ENCODE measurements at places on chromosomes 5 and 9.

DNA sequence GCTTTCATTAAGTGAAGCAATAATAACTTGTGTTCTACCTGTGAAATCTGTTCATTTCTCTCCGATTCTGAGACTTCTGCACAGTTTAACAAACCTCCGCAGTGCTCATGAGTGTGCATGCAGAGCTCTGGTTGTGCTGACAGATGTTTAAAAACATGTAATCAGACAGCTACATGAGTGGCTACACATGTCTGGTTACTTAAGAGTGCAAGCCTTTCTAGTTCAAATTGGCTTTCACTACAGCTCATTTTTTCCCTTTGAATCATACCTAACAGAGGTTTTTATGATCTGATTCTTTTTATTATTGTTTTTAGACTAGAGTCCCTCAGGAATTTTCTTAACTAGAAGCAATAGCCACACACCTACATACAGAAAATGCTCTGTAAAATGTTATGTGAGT lies 310.2 kb downstream of the ARRDC3 start:
- no peak for DNase-seq

DNA sequence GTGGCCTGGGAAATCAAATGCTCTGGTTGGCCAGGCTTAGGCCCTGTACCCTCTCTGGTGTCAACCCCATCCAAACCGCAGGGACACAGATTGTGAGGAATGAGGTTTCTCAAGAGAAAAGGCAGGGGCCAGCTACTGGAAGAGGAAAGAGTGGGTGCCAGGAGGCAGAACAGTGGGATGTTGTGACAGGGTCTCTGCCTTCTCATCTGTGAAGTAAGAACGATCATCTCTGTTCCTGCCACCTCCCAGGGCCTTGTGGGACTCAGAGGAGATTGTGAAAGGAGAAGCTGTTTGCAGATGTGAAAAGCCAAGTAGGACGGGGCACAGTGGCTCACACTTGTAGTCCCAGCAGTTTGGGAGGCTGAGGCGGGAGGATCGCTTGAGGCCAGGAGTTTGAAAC lies 22.8 kb upstream of the RPL26L1 start:
- DNase-seq: no peak

DNA sequence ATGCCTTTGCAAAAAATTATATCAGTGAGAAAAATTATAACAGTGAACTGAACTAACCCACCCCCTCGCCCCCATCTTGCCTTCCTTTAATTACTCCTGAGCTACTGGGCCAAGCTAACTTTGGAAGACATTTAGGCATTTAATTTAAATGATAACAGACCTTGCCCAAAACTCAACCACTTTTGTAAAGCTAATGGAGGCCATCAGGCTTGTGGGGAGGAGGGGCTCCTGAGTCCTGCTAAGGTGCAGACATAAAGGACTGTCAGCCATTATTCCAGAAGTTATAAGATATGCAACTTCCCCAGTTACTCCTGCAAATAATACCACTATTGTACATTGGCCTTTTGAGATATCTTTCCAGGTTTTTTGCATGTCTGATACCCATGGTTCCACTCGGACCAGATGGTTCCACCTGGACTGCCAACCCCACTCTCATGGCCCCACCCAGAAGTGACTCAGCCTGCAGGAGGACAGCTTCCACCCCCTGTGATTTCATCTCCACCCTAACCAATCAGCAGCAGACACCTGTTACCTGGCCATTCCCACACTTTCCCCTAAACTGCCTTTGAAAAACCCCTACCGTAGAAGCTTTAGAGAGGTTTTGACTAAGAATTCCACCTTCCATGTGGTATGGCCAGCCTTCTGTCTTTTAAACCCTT lies 805.4 kb upstream of the CDH6 start:
- DNase-seq: no peak

- DNase-seq: no peak
These were observed 76.6 kb upstream of the ADAMTS16 start for GRCh38 chr5:5063533-5063953.

DNA sequence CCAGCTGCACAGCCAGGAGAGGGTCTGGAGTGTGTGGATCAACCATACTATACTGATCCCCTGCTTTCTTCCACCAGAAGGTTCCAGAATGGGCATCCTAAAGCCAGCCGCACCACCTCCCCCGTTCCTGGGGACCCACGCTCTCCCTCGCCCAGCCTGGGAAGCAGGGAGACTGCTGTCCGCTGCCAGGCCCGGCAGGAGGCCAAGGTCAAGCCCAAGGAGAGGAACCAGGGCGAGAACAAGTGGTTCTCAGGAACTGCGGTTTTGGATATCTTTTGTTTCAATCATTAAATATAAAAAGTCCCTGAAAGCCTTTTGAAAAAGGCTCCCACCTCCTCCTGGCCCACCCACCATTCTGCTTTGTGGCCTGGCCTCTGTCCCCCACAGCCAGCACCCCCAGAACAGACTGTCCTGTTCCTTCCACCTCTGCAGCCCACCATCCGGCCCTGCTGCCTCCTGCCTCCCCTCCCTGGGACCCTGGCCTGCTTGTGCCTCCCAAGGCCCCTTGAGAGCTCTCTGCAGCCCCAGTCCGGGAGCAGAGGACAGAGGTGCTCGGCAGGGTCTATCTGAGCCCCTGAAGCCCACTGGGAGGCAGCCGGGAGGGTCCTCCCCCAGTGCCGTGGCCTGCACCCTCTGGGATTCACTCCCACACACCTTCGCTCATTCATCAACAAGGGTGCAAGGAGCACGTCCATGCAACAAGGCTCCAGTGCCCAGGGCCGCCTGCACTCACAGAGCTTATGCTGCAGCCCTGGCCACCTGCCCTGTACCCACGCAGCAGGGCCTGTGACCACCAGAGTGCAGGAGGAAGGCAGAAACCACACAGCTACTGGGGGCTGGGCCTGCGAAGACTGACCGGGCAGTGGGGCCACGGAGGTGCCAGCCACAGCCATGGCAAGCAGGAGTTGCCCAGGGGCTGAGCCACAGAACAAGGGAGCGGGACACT lies 614 bp upstream of the LCN6 start:
- DNase-seq: no peak

DNA sequence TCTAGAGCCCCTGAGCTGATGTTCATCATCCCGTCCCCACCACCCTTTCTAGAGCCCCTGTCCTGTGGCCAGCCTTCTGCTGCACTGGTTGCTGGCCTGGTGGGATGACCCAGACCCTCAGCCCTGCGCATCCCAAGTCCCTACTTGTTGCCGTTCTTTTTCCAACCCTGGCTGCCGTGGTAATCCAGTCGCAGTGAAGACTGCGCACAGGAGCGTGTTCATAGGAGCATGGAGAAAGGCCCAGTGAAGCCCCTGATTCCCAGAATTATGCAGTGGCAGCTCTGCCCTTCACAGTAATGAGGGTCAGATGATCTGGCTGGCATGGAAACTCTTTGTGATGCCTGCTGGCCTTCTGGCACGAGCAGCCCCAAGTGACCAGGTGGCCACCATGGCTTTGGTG lies 183.3 kb downstream of the CACNA1B start:
- DNase-seq: no peak

DNA sequence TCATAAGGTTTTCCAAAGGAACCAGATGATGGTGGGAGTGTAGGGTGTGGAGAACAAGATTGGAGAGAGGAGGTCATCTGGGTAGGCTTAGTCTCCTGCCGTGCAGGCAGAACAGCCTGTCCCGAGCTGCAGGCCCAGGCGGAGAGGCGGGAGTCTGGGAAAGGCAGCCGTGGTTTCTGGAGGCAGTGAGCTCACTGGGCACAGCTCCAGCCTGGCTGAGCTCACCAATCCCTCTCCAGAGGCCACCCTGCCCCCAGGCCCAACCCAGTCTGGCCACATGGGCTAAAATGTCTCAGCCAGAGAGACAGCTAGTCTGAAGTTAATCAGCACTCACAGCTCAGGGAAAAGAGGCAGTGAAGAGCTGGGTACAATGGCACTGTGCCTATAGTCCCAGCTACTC lies 12.3 kb downstream of the P4HA2 start:
- DNase-seq: no peak

DNA sequence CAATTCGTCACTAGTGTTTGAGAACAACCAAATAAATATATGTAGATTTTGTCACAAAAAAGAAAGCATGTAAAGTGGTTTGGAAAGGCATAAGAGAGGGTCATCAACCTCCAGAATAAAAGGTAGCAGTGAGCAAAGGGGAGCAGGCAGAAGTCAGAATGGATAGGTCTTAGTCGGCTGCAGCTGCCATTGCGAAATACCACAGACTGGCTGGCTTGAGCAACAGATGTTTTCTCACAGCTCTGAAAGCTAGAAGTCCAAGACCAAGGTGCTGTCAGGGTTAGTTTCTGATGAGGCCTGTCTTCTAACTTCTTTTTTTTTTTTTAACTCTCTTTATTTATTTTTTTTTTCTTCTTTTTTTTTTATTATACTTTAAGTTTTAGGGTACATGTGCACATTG lies 208.1 kb upstream of the PIK3R1 start:
- no peak for DNase-seq

GRCh38 chr9:89629081-89629976 lies 24.5 kb downstream of the GADD45G start:
- no peak for DNase-seq

DNA sequence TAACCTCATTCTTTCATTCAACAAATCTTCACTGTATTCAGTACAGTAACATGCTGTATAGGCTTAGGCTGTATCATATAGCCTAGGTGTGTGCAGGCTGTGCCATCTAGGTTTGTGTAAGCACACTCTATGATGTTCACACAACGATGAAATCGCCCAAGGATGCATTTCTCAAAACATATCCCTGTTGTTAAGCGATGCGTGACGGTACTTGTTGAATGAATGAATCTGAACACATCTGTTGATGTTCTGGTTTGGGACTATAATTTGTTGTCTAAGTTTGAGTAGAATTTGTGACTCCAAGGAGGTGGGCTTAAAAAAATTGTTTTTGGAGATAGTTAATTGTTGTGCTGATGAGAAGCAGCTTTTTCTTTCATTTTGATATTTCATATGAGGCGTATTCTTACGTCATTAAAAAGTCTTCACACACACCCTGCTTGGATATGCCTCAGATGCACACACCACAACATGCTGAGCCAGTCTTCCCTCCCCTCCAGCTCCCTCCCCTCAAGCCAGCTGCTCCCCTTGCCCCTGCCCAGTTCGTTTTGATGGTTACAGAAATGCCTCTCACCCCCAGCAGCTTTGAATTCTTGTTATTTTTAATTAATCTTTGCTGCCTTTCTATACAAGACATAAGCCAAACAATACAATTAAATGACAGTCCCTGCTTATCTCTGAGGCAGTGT lies 5.5 kb upstream of the PSAT1 start:
- no peak for DNase-seq

- DNase-seq: no peak
These were observed 135.9 kb upstream of the OTULINL start for GRCh38 chr5:14445576-14446290.
